Pons (tissue), 1 donor: ENCODE measurements at places on chromosomes 11 and 22.

GRCh38 chr11:78549624-78550409, 24.8 kb downstream of the NARS2 start:
- no peak for DNase-seq

- DNase-seq: no peak
Measured at GRCh38 chr11:132718711-132719671, 813.3 kb downstream of the OPCML start.

DNA sequence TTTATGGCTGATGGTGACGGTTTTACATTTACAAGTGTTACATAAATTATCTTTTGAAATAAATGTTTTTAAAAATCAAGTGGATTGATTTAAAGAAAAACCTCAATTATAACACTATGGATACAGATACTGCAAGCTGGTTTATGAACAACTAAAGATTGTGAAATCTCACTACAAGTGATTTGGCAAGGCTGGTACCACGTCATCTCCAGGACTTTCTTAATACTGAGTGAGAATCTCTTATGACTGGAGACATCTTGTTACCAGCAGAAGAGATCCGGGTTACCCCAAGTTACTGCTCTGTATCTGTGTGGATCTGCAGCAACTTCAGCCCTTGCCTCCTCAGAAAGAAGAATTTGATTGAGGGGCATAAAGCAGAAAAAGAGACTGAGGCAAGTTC, 452.9 kb downstream of the MN1 start:
- no peak for DNase-seq

- no peak for DNase-seq
Measured at GRCh38 chr11:69703768-69704507, at the start of gene FGF19. Gene FGF19, minus strand, starts transcription at chr11:69704022. Its CDS starts 146 bp downstream, at chr11:69703876.

DNA sequence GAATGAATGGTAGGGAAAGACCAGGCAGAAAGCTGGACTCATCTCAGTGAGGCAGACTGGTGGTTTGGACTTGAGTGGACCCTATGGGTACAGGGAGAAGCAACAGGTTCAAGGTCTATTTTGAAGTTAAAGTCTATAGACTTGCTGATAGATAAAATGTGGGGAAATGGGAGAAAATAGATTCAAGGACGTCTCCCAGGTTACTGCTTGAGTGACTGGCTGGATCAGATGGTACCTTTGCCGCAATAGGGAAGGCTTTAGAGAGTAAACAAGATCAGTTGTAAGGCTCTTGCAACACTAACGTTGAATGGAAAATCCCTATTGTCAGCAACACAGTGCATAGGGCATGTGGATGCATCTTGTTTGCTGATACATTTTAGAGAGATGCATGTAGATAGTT, 27.4 kb downstream of the SEZ6L start:
- no peak for DNase-seq

GRCh38 chr11:17256512-17256911, 20.0 kb upstream of the NUCB2 start:
- no peak for DNase-seq

- peak; percentile 36 for DNase-seq
Measured at GRCh38 chr11:10898003-10898762, 40.3 kb upstream of the ZBED5 start.
